ENCODE measurements at places on chromosomes 7 and 10. TPM values are rescaled to one million over a fixed set of nuclear protein-coding genes. Genes with fewer than 3 reads are reported as not detected.

GRCh38 chr10:123786896-123787295 is 104.7 kb downstream of the CPXM2 start:
- no peak for DNase-seq

DNA sequence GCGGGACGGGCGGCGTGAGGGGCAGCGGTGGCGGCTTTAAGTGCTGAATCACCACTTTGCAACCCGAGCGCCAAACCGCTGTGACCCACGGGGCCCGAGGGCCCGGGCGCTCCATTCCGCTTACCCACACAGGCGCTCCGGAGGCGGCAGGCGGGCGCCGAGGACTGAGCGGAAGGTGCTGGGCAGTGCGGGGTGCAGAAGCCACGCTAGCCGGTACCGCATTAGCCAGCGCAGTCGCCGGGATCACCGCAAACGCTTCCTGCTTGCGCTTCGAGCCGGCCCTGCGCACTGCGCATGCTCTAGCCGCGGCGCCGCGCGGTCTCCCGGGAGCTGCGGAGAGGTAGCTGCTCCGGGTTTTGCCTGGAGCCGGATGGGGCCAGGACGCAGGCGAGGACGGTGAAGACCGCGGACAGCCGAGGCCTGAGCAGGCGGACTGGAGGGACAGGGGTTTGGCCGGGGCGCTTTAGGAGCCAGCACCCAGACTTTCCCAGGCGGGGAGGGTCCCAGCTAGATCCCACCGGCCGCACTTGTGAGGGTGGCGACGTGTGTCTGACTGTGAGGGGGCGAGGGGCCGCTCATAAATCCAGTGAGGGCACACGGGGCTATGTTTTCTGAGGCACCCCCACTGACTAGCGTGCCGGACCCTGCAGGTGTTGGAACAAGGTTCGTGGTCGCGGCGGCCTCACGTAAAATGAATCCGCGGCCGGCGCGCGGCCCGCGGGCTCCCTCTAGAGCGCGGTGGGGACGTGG is at the start of gene IDE:
TSS of gene IDE (minus strand) at position 296 of the 750 bp plus-strand sequence. CDS start at position 222, 74 bp downstream.
- peak; percentile 94 for DNase-seq

- DNase-seq: no peak
Measured at GRCh38 chr7:116011584-116011983, 19.0 kb downstream of the TFEC start.

DNA sequence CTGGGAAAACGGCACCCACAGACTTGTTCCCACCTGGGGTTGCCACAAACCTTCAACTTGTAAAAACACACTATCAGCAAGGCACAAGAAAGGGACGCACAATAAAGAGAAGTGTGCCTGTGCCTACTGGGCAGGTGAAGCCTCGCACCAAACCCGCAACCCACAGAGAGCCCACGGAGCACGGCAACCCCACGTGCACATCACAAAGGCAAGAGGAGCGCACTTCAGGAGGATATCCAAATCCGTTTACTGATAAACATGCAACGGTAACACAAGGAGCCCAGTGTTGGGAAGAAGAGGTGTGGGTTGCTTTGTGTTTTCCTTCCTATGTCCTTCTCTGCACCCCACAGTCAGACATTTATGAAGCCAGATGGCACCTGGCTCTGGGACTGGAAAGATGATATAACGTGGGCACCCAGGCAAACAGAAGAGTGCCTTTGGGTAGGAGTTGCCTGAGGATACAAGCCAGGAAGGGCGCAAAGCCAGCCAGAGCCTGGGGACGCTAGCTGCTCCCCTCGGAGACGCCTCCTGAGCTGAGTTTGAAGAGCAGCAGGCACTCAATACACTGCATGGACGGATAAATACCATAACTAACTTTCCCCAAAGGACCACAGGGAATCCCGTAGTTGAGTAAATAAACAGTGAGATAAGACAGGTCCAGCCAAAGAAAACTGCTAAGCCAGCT is 41.6 kb downstream of the TCERG1L start:
- DNase-seq: no peak

DNA sequence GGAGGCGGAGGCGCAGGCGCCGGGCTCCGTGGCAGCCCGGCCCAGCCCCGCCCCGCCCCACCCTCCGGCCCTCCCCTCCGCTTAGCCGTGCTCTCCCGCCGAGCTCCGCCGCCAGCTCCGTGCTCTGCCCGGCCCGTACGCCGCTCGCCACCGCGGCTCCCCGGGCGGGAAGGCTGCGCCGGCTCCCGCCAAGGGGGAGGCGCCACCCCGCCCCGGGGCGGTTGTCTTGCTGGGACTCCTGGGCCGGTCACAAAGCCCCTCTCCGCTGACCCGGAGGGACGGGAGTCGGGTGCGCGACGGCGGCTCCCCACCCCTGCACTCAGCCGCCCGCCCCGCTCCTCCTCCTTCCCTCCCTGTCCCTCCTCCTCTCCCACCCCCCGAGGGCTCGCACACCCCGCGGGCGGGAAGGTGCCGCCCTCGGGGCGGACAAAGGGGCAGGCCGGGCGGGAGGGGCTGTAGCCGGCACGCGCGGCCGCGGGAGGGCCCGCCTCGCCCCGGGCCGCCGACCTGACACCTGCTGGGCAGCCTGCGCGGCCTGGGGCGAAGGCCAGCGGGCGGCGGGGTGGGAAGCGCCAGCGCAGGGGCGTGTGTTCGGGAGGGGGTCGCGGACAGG is 11.5 kb upstream of the SP8 start:
- DNase-seq: peak; percentile 65

- DNase-seq: no peak
Measured at GRCh38 chr10:114498413-114499111, 94.3 kb upstream of the AFAP1L2 start.

- no peak for DNase-seq
Measured at GRCh38 chr10:37495415-37495814, 362.0 kb downstream of the ZNF248 start.

GRCh38 chr10:63766745-63767137 is 245.5 kb downstream of the REEP3 start:
- no peak for DNase-seq

- no peak for DNase-seq
Measured at GRCh38 chr7:94562525-94562924, 52.9 kb downstream of the CASD1 start.

GRCh38 chr7:135454060-135454459 is 55.8 kb downstream of the CNOT4 start:
- no peak for DNase-seq

DNA sequence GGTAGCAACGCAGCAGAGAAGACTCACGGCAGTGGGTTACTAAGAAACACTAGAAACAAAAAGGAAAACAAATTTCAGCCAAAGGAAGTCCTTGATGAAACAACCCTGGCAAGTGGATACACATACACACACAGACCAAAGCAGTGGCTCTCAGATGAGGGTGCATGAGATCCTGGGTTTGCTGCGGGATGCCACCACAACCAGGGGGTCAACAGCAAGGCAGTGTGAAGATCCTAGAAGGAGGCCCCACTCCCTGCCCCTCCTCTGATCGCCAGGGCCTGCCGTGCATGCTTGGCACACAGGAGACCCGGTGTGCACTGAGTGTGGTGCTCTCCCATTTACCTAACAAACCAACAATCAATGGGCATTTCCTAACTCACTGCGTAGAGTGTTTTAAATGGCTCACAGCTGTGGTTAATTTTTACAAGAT is 252.3 kb upstream of the KLF14 start:
- DNase-seq: no peak

- no peak for DNase-seq
Measured at GRCh38 chr7:79862447-79863210, 272.0 kb upstream of the GNAI1 start.

DNA sequence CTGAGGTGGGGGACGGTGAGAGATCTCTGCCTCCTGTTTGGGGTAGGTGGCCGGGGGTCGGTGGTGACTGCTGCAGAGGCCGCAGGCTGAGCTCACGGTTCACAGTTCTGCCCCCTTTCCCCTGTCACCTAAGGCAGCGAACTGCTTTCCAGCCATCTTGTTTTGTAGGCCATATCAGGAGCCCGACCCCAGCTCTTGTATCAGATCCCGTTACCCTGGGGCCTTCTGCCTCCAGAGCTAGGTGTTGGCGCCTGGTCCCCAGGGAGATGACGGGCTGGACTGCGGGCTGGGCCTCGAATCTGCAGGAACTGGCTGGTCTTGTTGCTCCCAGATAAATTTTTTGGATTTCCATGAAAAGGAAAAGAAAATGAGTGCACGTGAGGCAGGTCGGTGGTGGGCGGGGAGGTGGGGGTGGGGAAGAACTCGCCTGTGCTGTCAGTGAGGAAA is 183.0 kb downstream of the DNAJB6 start:
- no peak for DNase-seq

DNA sequence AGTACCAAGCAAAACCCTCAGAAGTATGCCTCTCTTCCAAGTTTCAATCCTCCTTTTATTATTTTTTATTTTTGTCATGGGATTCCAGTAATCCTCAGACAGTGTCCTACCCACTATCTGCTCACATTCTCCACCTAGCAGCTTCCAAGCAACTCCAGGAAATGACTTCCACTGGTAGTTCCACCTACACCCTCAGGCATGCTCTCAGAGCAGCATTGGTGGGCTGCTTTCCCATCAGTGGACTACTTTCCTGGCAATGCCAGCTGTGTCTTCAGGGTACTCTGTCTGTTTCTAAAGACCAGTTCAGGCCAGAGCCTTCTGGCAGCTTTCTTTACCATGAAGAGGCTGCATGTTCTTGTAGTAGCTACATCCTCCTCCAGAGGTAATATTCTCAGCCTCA is 244.0 kb downstream of the HGF start:
- DNase-seq: no peak

DNA sequence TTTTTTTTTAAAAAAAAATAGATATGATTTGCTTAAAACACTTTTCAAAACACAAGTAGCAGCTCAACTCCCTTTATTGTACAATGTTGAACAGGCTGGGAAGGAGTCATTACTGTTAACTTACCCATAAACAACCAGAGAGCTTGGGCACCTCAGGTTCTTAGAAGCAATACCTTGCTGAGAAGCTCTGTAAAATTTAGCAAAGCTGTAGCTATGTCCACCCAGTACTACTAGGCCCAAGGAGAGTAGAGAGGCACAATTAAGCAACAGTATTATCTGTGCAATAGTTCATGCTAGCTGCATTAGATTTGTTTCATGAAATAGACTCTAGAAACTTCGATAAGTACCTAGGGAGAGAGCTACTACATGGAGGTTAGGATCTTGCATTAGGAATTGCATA is 32.0 kb downstream of the SEMA3A start:
- DNase-seq: no peak

DNA sequence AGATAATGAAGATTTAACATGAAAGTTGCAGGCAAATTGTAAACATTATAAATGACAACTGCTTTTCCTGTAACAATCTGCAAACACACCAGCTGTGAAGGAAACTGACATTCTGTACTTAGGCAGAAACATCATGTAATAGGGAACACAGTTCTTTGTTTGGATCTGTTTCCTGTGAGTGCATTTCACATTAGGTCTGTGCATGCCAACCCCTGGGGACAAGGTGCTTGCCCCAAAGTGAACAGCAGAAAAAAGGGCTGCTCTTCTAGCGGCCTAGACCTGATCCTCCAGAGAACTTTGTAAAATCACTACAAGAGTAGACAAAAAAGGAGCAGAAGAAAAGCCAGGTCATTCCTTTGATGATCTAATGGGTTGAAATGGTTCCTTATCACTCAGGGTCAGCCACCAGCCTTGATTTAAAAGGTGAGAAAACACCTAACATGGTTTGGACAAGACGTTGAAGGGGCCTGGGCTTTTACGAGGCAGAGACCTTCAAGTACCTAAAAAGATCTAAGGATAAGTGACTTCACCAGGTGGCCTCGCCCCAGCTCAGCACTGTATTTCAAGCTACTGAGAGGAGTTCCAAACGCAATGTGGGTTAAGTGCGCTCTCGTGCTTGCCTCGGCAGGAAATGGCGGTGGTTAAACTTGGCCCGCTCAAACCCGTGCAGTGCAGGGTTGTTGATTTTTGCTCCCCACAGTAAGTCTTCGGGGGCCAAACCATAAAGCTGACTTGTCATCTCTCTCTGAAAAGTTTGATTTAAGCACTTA is 249.7 kb downstream of the CREB5 start:
- DNase-seq: no peak

GRCh38 chr10:52818019-52818418 is 45.4 kb upstream of the MBL2 start:
- no peak for DNase-seq

DNA sequence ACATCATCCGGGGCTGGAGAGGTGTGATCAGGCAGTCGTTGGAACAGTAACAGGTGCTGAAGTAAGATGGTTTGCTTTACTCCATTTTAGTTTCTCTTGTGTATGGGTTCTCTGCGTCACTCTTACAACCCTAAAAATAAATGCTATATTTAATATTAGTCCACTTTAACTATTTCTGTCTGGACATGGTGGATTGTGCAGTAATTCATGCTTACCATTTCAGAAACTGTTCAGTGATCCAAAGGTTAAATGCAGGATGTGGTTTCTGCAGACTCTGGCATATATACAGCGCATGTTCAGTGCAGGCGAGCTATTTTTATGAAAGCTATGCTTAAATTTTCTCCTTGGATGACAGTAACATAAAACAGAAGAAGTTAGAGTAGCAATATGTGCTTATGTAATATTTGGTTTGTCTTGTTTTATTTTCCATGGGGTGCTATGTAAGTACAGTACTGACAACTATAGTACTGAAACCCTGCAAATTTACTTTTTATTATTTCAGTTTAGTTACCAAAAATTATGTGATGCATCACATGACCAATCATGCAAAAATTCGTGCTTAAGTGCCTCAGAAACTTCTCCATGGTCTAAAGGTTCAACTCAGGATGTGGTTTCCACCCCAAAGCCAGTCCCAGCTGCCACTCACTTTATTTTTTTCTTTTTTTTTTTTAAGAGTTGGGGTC is 46.6 kb upstream of the GRID1 start:
- no peak for DNase-seq

DNA sequence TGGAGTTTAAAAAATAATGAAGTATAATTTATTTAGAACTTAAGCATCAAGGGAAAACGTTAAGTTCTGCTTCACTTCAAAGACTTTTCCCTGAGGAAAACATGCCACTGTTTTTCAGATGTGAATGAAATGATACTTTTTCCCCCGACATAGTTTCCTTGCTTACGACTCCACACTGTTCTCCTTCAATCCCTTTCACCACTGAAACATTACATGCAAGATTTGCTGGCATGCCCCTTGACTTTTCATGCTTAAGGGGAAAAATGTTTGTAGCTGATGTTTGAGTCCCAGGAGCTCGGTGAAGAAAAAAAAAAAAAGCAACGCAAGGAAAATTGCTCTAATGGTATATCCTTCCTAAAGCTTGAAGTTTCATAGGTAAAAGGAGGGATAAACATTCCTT is 10.0 kb downstream of the GLI3 start:
- DNase-seq: no peak

GRCh38 chr7:69190025-69190424 is 408.2 kb upstream of the AUTS2 start:
- DNase-seq: no peak

The FAM24B gene
- 5.3 TPM for total RNA-seq

The TPK1 gene
- 2.7 TPM for total RNA-seq

The PAX2 gene
- not detected for total RNA-seq

The CHST3 gene
- total RNA-seq: 7.0 TPM

The DPYSL4 gene
- total RNA-seq: 16.8 TPM

The MMP21 gene
- total RNA-seq: not detected

The ANLN gene
- 81.1 TPM for total RNA-seq

The HOXA6 gene
- not detected for total RNA-seq

The SCD gene
- 501 TPM for total RNA-seq

The CD36 gene
- 1.4 TPM for total RNA-seq

The HOXA2 gene
- total RNA-seq: not detected

The EIF5AL1 gene
- total RNA-seq: 0.17 TPM

The OR2A42 gene
- 0.37 TPM for total RNA-seq

The TLX1 gene
- 2.3 TPM for total RNA-seq

All from WTC11 (cell line).